Stimulated activated CD4-positive, alpha-beta T cell treated with anti-CD3 and anti-CD28 coated beads, Interleukin-1b, Interleukin-23, amount 100 ng/mL, for 1 hour (primary cell): ENCODE measurements at places on chromosomes 6 and 20.

- DNase-seq, result no peak
Observed at GRCh38 chr6:90835596-90836212, 248.8 kb upstream of the MAP3K7 start.

- no peak for DNase-seq
Observed at GRCh38 chr6:168247443-168248147, 72.0 kb downstream of the DACT2 start.

DNA sequence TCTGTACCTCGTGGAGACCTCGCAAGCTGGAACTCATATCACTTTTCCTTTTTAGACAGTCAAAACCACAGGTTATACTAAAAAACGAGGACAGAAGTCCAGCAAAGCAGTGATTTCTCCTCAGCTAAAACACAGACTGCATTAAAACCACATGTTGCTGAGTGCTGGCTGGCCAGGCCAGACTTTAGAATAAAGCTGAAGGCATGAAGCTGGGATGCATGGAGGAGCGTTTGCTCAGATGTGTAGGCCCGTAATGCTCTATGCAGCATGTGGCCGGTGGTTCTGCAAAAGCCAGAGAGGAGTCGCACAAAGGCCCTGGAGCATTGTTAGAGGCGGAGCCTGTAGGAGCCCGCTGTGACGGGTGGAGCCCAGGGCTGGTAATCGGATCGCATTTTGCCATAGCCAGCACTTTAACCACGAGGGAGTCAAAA is 83.6 kb downstream of the SMOC2 start:
- no peak for DNase-seq

DNA sequence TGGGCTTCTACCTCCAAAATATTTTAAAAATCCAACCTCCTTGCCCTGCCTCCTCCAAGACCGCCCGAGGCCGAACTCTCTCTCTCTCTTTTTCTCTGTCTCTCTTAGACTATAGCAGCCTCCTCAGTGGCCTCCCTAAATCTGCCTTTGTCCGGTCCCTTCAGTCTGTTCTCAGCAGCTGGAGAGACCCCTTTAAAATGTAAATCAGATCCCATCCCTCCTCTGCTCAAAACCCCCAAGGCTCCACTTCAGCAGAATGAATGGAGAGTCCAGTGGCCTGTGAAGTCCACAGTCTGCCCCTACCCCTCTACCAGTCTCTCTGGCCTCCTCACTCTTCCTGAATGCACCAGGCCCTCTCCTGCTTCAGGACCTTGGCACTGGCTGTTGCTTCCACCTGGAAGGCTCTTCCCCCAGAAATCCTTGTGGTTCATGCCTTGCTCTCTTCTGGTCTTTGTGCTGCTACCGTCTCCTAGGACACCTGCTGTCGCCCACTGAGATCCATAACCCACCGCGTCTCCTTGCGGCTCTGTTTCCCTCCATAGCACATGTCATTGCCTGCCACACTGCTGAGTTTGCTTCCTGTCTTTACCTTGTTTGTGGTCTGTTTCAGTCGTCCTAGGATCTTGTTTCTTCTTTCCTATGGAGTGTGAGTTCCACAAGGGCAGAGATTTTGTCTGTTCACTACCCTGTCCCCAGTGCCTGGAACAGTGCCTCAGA is 6.0 kb downstream of the MLN start:
- no peak for DNase-seq
